ENCODE measurements at places on chromosomes 16 and 17.

- DNase-seq: no peak
Measured at GRCh38 chr17:28926366-28926765, 23.5 kb upstream of the DHRS13 start.

- DNase-seq: no peak
Measured at GRCh38 chr17:47252209-47252608, 1.4 kb upstream of the ITGB3 start.

DNA sequence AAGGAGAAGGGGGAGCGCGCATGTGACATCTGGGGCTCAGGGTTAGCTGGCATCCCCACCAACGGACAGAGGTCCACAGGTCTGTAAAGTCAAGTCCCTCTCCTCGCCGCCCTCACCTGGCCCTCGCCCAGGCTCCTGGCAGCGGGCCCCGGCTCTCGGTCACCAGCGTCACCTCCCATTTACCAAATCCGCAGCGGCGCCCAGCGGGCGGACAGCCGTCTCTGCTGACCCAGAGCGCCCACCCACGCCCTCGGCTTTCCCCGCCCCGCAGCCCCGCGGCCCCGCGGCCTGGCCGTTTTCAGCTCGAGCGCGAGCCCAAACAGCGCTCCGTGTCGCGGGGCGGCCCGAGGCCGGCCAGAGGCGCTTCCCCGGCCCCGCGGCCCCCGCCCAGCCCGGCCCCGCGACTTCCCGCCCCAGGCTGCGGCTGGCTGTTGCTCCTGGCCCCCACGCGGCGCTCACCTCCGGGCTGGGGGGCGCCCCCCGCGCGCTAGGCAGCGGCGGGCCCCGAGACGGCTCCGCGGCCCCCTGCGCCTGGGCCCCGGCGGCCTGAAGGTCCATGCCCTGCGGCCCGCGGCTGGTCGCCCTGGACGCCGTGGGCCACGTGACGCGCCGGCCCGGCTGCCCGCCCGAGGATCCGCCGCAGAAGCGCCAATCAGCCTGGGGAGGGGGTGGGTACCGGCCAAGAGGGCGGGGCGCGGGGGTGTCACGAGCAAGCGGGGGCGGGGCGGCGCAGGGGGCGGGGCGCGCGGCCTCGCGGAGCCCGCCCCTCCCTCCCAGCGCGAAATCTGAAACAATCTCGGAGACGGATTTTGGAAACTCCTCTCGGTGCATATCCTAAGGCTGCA is at the start of gene COPRS:
TSS of gene COPRS (minus strand) at position 603 of the 845 bp plus-strand sequence. CDS start at position 558, 45 bp downstream.
- DNase-seq: peak; percentile 48

GRCh38 chr17:79465681-79466025 is 145.2 kb downstream of the RBFOX3 start:
- DNase-seq: no peak

DNA sequence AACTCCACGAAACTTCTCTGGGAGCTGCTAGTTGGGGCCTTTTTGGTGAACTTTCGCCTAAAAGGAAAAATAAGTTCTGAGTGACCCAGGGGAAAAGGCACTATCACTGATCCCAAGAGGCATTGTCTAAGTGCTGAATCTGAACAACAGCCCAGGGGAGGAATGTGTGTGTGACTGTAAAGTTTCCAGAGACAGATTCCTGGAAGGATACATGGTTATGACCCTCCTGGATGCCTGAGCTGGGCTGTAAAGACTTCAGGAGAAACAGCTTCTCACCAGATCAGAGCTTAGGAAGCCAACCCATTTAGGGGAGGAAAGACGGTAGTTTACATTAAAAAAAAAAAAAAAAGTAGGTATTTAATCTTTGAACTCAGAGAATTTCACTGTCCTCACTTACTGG is 20.2 kb downstream of the HIGD1B start:
- DNase-seq: no peak

- no peak for DNase-seq
Measured at GRCh38 chr16:23952971-23953300, 117.2 kb downstream of the PRKCB start.

DNA sequence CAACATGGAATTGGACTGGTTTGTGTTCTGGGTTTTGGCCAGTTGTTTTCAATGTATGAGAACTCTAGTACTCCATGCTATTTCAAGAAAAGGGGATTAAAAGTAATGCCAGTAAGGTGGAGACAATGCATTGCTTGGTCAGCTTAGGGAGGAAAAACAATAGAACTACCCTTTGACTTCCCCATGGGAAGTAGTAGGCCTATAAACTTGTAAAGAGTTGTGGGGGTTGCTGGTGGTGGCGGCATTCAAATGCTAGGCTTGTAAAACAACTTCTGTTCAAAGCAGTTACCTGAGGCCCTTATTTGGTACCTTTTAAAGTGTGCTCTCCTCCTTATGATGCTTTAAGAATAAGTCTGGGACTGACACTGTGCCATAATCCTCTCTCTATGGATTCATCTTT is 9.4 kb downstream of the MAP3K3 start:
- no peak for DNase-seq

GRCh38 chr16:50812876-50813466 is 71.1 kb downstream of the CYLD start:
- no peak for DNase-seq

DNA sequence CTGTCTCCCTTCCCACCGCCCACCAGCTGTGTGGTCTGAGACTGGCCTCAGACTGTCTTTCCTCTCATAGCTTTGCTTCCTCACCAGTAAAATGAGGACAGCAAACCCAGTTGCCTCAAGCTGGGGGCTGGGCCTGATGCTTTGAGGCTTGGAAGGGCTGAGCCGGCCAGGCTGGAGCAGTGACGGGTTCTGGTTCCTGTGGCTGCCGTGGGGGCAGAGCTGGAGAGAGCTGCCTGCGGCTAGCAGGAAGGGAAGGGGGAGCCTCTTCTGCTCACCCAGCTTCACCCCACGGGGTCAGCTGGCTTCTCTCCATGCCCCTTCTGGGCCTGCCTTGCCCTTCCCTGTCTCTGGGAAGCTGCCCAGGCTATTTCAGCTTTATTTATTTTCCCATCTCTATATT is 23.7 kb downstream of the LASP1 start:
- no peak for DNase-seq

DNA sequence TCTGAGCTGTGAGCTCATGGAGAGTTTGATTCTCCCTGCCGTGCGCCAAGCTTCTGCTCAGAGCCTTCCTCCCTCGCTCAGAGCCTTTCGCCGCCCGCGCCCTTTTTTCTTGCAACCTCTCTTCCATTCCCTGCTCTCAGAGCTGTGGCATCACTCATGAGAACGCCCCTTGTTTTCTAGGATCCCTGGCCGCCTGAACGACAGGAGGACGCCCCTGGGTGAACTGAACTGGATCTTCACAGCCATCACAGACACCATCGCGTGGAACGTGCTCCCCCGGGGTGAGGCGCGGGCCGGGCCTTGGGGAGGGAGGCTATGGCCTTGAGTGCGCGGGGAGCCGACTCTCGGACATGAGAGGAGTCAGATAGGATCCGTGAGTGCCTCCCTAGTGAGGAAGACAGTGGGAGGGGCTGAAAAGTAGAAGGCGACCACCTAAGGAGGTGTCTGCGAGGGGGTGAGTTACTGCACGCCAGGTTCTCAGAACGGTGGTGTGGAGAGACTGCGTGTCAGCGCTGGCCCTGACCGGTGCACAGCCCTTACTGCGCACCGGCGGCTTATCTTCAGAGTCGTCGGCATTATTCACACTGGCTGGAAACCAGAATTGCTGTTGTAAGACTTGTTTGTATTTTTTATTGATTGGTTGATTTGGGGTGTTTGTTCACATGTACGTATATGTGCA is 169.5 kb upstream of the CHMP6 start:
- no peak for DNase-seq

DNA sequence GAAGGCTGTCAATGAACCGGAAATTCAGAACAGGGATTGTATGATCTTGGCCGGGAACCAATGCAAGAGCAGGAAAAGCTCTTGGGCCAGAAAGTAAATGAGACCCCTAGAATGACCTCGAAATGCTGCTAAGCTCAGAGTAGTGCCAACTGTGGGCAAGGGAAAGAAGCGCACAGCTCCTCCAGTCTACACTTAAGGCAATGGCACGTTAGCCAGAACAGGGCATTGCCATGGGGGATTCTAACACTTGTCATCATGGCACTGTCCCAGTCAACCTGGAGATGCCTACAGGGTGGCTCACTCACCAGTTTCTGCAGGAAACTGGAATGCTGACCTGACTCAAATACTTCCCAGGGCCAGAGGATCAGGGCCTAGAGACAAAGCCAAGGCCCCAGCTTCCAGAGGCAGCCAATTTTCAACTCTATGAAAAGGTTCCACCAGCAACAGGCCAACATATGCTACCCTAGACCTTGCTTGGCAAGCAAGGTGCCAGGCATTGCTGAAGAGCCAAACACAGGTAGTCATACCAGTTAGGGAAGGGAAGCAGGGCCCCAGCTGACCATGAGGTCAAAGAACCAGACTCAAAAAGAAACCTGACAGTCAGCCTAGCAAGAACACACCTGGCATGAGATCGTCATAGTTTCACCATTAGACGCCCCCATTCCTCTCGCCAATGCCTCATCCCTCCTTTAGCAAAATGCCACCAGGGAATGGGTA is 34.9 kb downstream of the ARHGAP17 start:
- no peak for DNase-seq

DNA sequence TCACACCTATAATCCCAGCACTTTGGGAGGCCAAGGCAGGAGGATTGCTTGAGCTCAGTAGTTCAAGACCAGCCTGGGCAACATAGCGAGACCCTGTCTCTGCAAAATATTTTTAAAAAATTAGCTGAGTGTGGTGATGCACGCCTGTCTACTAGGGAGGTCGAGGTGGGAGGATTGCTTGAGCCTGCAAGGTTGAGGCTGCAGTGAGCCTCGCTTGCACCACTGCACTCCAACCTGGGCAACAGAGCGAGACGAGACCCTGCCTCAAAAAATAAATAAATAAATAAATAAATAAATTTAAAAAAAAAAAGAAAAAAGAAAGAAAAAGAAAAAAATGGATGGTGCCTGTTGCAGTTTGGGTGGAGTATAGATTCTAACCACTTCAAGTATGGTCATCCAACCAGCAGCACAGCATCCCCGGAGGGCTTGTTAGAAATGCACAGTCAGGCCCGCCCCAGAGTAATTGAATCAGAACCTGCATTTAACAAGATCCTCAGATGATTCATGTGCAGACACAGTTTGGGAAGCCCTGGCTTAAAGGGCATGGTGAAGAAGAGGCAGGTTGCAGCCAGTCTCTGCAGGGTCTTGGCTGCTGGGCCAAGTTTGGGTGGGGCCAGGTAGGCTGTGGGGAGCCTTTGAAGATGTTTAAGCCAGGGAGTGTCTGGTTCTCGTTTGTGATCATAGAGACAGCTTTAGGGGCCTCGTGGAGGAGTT is 40.8 kb downstream of the MRC2 start:
- no peak for DNase-seq

DNA sequence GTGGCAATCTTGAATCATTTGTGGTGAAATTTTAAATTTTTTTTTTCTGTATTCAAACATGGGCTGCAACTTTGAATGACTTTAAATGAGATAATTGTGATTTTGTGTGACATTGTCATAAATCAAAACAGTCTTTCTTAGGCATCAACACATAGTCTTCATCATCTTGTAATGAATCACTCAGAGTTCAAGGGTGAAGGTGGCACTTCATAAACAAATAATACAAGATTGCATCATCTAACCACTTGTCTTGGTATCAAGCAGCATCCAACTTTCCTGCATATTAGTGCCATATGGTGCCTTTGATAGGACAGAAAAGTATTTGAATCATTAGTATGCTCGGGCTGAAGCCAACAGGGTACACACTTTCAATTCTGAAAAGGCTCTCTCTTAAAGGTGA is 392.4 kb upstream of the GOT2 start:
- DNase-seq: no peak

GRCh38 chr17:12902046-12902445 is 112.7 kb downstream of the ARHGAP44 start:
- DNase-seq: no peak

DNA sequence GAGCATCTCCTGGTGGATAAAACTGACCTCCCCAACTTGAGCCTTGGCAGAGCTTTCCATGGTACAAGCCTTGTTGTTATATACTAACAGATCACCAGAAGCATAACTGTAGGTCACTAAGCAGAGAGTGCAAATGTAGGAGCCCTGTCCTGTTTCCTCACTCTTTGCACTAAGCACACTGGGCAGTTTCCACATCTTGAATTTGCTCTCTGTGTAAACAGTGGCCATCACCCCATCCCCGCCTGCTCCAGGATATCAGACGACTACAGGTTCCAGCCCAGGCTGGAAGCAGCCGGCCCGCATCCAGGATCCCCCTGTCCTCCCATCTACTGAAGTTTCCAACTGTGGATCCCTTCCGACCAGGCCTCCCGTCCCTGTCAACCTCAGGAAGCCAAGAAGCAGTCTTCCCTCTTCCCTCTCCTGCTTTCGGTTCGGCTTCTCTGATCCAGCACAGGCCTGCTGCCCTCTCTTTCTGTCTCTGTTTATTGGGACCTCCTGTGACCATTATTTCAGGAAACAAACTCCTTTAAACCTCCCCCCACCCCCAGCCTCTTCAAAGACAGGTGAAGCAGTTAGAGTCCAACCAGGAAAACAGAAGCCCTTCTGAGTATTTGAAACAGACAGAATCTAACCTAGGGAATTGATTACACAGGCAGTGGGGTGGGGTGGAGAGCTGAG is 22.6 kb upstream of the CACNG4 start:
- no peak for DNase-seq

DNA sequence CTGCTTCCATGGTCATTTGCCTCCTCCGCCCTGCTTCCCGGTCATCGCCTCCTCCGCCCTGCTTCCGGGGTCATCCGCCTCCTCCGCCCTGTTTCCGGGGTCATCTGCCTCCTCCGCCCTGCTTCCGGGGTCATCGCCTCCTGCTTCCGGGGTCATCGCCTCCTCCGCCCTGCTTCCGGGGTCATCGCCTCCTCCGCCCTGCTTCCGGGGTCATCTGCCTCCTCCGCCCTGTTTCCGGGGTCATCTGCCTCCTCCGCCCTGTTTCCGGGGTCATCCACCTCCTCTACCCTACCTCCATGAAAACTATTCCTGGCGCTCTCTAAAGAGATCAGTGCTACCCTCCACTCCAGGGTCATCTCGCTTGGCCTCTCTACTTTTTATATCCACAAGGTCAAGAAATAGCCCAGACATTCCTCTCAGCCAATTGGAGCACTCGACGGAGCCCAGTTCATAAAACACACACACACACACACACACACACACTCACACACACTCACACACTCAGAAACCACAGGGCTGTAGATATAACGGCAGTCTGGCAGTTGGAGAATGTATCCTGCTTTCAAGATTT is 44.8 kb downstream of the TRARG1 start:
- no peak for DNase-seq

DNA sequence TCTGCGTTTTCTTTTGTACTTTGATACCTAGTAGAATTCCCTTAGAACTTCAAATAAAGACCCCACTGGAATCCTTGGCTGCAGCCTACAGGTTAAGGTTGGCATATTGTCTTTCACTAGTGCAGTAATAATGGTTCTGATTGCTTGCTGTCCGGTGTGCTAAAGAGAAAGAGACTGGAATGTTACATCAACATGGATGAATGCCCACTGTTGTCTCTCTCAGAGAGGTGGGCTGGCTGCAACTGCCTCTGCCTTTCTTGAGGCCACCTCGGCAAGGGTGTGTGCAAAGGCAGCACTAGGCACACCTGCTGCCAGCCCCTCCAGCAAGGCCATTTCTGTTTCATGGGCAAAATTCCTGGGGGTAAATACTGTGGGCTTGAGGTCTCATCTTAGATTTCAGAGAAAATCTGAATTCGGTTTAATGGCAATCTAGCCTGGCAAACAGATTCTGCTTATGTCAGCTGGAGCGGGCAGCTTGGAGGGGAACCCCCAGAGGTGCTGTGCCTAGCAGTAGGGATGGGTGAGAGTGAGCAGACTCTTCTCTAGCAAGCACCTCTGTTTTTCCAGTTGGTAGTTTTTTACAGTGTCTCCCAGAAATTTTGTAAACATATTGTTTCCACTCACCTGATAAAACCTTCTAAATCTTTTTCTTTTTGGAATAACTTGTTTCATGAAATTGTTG is 54.0 kb downstream of the MRTFB start:
- DNase-seq: no peak

GRCh38 chr16:86534779-86535615 is 20.0 kb downstream of the MTHFSD start:
- no peak for DNase-seq
